ENCODE measurements at places on chromosomes 6 and 20.

DNA sequence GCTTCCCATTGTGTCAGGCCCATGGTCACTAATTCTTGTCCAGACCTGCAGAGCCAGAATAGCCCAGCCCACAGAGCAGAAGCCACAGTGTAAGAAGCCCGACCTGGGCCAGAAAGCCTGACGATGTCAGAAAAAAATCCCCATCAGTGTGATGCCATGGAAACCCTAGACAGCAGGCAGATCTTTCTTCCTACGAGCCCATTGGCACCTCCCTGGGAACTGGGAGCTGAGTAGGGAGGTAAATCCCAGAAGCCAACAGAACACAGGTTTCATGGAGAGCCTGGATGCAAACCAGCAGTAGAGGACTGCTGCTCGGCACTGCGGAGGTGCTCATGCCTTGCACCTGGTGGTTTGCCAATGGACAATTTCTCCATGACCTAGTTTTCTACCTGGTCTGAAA, 82.2 kb upstream of the SLC22A16 start:
- DNase-seq: no peak

DNA sequence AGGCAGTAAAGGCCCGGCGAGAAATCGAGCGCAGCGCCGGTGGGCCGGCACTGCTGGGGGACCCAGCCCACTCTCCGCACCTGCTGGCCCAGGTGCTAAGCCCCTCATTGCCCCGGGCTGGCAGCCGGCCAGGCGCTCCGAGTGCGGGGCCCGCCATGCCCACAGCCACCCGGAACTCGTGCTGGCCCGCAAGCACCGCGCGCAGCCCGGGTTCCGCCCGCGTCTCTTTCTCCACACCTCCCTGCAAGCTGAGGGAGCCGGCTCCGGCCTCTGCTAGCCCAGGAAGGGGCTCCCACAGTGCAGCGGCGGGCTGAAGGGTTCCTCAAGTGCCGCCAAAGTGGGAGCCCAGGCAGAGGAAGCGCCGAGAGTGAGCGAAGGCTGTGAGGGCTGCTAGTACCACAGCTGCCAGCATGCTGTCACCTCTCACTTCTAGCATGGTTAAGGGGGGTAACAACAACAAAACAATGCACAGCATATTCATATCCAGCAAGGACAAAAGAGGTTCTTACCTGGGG, 11.3 kb upstream of the GMPR start:
- no peak for DNase-seq

- no peak for DNase-seq
Observed at GRCh38 chr6:6330407-6330806, 9.9 kb upstream of the F13A1 start.

DNA sequence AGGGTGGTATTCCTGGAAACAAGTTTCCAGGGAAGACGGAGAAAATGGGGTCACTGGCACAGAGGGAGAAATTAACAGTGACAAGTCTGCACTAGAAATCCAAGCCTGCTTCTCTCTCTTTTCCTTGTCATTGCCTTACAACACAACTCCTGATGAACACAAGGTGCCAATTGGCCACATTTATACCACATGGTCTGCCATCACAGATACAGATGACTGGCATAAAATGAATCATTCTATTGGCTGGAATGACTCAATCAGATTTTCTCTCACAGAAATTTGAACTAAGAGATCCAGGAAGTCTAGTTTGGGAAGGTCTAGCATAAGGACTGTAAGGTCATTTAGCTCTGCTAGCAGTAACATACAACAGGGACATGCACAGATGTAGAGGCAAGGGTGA, 190.3 kb downstream of the LINC00237 start:
- no peak for DNase-seq

GRCh38 chr6:42279144-42279781, 61.6 kb upstream of the MRPS10 start:
- DNase-seq: no peak

DNA sequence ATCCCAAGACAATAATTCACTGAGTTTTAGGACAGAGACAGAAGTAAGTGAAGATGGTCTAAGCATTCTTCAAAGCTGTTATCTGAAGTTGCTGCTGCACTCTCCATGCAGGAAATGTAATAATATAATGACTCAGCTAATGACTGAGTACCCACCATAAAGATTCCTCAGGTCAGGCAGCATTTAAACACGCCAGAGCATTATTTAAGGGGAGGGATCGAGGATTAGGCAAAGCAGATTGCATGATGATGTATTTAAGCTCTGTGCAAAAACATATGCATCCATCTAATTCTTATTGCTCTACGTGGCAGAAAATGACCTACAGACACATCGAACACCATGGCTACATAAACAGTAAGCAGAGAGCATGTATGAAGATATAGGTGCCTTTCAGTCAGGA, 216.4 kb downstream of the UNC5CL start:
- no peak for DNase-seq

DNA sequence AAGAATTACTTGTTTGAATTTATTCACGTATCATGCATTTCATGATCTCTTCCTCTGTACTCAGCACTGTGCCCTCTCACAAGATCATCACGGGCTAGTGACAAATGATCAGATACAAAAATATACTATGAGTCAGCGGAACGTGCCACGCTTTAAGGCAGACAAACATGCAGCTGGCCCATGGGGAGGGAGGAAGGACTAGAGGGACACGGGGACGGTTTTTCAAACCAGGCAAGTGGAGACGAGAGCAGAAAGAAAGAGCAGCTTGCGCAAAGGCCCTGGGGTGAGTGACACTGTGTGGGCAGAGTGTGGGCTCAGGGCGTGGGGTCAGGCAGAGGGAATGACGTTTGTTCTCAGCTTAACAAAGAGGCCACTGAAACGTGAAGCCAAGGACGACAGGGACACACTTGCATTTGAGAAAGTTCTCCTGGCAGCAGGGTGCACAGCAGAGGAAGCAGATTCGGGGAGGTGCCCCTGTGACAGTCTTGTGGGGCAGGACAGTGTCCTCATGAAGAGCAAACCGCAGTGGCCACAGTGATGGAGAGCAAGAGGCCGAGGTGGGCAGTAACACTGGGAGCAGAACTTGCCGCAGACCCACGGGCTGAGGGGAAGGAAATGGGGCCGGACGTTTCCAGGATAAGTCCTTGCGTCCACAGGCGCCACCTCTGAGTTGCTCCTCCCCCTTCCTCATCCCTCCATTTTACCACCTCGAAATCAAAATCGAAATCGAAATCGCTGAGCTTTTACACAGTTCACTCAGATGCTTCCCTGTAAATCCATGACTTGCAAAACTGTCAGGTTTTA, 6.9 kb upstream of the RPS6KA2 start:
- no peak for DNase-seq

DNA sequence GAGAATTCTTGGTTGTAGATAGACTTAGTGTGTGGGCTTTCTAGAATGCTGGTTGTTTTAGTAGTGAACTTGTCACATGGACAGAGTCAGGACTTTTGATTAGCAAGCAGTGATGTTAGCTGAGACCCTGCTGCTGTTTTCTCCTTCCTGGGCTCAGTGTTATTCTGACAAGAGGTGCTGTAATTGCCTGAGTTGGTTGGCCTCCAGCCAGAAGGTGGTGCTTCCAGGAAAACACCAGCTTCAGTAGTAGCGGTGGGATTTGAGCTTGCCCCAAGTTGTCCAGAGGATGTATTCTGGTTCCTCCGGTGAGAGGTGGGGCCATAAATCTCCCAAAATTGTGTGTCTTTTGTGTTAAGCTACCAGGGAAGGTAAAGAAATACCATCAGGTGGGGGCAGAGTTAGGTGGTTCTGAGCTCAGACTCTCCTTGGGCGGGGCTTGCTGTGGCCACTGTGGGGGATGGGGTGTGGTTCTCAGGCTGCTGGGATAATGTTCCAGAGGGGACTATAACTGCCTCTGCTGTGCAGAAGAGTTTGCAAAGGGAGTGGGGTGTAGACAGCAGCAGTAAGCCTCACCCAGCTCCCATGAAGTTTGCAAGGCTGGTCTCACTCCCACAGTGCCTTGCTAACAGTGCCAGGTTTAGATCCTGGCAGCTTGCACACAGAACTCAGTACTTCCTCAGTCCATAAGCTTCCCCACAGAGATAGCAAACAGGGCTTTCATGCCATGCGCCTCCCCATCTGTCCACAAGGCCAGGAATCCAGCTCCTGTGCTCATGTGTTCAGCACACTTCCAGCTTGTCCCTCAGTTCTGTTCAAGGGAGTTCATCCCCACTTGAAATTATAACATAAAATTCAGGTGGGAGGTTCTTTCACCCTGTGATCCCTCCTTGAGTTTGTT, 278.4 kb upstream of the PTCHD4 start:
- no peak for DNase-seq

GRCh38 chr6:168222115-168223043, 97.2 kb downstream of the DACT2 start:
- DNase-seq: no peak

DNA sequence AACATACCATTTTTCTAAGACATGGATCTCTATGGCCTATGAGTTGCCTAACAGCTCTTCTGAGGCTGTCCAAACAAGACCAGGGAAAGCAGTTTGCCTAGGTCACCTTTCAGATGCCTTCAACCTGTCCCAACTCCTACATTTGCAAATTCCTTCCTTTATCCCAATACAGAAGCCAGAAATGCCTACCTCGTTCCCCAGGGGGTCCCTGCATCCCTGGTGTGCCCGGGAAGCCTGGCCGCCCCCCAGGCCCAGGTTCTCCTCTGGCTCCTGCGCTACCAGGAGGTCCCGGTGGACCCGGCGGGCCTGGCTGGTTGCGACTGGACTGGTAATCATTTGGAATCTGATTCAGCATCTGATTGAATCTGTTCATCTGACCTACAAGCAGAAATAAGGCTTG, 115.9 kb downstream of the COL12A1 start:
- DNase-seq: no peak

GRCh38 chr6:141688916-141689315, 443.8 kb upstream of the GJE1 start:
- no peak for DNase-seq

DNA sequence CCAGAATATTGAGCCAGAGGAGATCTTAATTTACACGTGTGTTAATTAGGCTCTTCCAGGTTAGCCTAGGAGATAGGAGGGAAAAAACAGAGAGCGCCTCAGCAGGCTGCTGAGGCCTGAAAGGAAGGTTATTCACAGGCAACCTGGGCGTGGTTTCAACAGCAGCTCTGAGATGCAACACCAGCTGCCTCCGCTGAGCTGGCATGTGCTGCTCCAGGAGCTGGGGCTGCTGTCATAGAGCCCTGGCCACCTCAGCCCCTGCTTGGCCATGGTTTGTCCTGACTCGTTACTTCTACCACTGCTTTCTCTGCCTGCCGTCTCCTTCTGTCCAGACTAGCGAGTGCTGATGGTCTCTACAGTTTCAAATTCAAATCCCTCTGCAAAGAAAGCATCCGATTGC, 32.4 kb upstream of the RPP40 start:
- no peak for DNase-seq

GRCh38 chr6:103538381-103538780, 1321.3 kb downstream of the HACE1 start:
- DNase-seq: no peak

GRCh38 chr20:61835301-61835700, 230.4 kb downstream of the TAF4 start:
- DNase-seq: no peak

GRCh38 chr6:165186041-165186440, 123.4 kb downstream of the C6orf118 start:
- DNase-seq: no peak

DNA sequence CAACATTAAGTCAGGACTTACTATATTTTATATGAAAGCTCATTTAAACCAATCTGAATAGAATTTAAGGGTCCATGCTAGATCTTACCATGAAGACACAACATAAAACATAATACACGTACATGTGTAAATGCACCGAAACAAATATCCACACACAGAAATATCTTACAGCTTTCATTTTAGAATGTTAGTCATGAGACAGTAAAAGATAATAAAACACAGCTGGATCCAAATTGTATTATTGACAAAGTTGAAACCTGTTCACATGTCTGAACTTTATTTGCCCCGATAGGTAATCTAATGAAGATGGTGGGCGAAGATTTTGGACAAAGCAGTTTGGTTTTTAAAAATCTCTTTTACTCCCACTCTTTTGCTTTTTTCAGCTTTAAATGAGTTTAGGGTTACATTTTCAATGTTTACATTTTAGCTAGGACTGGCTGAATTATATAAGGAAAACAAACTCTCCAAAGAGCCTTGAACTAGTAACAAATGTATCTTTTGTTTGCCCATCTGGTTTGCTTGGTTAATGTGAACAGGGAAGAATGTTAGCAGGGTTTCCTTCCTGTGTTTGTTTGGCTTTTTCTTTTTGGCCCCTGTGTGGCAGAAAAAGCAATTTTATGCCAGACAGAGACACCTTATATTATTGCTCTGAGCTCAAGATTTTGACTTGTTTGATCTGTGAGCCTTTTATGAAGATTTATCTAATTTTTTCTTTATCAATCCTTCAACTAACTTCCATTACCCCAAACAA, 5.1 kb upstream of the TMEM181 start:
- DNase-seq: no peak

DNA sequence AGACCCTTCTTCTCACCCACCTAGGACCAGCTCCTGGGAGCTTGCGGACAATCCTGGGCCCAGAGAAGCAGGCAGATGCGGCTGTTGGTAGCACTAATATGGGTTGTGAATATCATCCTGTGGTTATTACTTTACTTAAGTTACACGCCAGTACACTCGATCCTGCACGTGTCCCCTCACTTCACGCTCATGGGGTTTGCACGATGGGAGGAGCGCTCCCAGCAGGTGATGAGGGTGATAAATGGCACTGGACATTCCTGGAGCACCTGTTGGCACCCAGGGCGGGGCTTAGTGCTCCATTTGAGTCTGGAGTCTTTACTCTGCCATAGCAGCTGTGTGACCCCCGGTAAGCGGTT, 335.1 kb downstream of the PREX1 start:
- DNase-seq: no peak

GRCh38 chr20:6994452-6994851, 227.0 kb downstream of the BMP2 start:
- DNase-seq: no peak

- DNase-seq: no peak
Observed at GRCh38 chr6:25193460-25194171, 85.6 kb upstream of the CARMIL1 start.

GRCh38 chr6:10725044-10725443, 2.2 kb downstream of the TMEM14C start:
- no peak for DNase-seq

GRCh38 chr20:25382704-25383370, 7.8 kb downstream of the ABHD12 start:
- no peak for DNase-seq

GRCh38 chr20:58202044-58202443, 26.4 kb downstream of the ANKRD60 start:
- DNase-seq: no peak

DNA sequence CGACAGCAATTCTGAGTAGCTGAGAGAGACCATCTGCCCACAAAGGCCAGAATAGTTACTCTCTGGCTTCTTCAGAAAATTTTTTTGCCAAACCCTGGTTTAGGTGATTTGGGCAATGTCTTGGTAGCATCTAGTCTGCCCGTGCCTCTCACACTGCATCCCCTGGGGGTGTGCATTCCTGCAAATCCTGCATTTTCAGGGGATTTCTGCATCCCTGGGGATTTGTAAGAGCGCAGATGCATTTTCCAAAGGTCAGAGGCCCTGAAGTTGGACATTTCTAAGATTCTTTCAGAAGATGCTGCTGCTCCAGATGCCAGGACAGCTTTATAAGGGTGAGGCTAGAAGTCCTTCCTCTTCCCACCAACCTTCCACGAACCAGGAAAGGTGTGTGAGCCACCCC, 4.0 kb downstream of the CST9 start:
- DNase-seq: no peak

GRCh38 chr6:144659202-144660182, 374.4 kb downstream of the UTRN start:
- DNase-seq: no peak

GRCh38 chr6:113464960-113465359, 392.2 kb upstream of the MARCKS start:
- DNase-seq: no peak

GRCh38 chr6:115362234-115362633, 698.5 kb downstream of the FRK start:
- no peak for DNase-seq

GRCh38 chr20:62759981-62760431, 36.3 kb upstream of the MRGBP start:
- DNase-seq: no peak

Measured in stimulated activated CD8-positive, alpha-beta memory T cell treated with anti-CD3 and anti-CD28 coated beads, Interleukin-7, amount 100 ng/mL, for 1 hour (primary cell).